ENCODE measurements at places on chromosomes 1 and 21. TPM values are rescaled to one million over a fixed set of nuclear protein-coding genes. Genes with fewer than 3 reads are reported as not detected.

Gene DNAJC8
- total RNA-seq, result 136 TPM

Gene SLC26A9
- not detected for total RNA-seq

Gene PDC
- not detected for total RNA-seq

Gene CHIA
- total RNA-seq, result not detected

Gene BARHL2
- total RNA-seq, result 0.11 TPM

Gene CDC20
- 51.2 TPM for total RNA-seq

Gene C1orf87
- not detected for total RNA-seq

Gene MAEL
- not detected for total RNA-seq

Gene SELL
- not detected for total RNA-seq

Gene LHX8
- total RNA-seq, result 0.08 TPM

Gene KCNE1
- not detected for total RNA-seq

DNA sequence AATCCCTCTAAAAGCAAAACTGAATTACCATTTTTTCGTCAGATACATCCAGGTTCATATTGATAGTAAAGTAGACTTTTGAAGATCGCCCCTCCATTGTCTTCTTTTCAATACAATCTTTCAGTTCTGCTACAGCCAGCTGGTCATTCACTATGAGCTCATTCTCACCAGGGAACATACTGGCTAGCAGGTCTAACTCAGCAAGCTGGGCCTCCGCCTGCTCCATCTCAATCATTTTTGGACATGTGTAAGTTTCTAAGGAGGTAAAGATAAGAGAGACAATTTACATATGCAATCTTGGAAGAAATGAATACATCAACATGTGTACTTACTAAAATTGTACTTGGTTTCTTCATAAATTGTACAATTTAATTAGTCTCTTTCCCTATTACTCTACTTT, 10.8 kb downstream of the RWDD2B start:
- no peak for DNase-seq

GRCh38 chr1:64981601-64982533, 15.5 kb upstream of the JAK1 start:
- DNase-seq, result no peak

DNA sequence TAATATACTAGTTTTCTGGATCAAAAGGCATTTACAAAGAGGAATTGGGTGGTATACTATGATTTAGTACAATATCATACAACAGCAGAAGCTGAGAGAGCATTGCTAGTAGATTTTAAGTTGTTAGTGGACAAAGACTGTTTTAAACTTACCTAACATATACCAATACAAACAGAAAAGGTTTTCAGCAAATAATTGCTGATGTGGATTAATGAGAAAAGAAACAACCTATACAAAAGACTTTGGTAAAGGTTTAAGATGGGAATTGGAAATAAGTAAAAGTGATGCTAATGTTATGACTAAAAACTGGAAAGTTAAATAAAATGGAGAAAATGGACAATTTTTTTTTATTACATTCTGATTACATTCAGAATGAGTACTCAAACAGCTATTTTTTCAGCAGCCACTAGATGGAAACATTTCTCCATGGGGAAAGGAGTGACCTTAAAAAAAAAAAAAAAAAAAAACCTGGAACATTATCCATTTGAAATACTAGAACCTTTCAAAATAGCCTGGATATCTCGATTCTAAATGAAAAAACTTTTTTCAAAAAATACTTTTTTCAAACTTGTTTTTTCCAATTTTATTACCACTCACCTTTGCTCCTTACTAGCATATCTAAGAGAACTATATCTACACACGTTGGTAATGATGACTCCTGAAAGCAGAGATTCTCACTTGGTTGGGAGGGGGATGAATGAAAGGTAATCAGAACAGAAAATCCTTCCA, 55.4 kb downstream of the EPRS1 start:
- DNase-seq, result peak; percentile 72

DNA sequence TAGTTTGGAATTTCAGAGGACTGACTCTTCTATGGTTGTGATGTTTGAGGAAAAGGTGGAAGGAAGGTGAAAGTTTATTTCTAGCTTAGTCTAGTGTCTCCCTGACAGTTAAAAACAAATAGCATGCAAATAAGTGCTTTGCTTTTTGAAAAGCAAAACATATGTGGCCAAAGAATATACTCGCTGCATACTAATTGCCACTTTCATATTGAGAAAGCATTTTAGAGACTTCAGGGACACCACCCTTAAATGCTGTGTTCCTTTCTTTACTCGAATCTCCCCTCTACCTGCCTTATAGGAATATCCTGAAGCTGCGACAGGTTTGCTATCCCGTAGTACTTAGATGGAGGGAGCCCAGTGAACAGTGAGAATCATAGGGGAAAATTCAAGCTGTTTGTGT, 23.2 kb downstream of the GLUL start:
- DNase-seq, result no peak

GRCh38 chr21:26773058-26773457, 72.2 kb downstream of the ADAMTS1 start:
- DNase-seq, result no peak

DNA sequence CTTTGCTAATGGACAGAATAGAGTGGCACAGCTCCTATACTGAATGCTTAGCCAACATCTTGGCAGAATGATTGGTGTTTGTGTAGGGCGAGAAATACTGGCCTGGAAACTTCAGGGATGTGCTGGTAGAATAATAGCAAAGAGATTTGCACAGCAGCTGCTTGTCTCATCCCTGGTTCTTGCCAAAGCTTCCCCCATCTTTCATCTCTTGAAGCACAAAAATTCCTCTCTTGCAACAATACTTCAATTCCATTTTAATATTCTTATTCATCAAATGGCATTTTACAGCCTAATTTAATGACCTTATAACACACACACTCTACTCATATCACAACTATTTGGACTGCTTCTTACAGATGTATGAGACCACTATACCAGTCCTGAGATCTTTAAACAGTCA, 37.7 kb downstream of the LHX8 start:
- DNase-seq, result no peak

DNA sequence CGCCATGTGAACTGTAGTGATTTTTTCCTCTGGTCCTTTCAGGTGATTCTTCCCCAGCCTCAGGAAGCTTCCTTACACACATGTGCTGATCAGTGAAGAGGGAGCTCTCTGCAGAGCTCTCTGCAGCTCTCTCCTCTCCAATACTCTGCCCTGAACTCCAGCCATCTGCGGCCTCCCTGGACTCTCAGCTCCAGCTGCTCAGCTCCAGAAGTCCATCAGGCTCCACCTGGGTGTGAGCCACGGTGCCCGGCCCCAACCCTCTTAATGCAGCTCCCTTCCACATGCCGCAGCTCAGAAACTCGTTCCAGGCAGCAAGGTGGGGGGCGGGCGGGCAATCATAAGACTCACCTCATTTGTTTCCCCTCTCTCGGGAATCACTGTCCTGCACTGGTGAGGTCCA, 30.9 kb upstream of the RPL11 start:
- DNase-seq, result no peak

GRCh38 chr1:74611887-74612286, 61.7 kb downstream of the ERICH3 start:
- no peak for DNase-seq

GRCh38 chr21:39805983-39806382, 61.0 kb downstream of the IGSF5 start:
- no peak for DNase-seq

DNA sequence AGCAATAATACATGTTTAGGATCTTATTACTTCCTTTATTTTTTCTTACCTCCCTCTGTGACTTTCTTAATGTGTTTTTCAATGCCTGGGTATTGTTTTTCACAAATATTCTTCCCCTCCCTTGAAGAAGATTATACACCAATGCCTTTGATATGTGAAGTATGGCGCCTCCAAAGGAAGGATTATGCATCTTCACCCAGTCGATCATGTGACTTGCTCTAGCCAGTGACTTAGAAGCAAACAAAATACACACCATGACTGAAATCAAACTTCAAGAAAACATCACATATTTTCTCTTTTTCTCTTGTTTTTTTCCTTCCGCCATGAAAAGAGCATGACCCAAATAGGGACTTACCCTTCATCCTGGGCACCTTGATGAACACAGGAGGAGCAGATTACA, 297.1 kb downstream of the NCAM2 start:
- no peak for DNase-seq

DNA sequence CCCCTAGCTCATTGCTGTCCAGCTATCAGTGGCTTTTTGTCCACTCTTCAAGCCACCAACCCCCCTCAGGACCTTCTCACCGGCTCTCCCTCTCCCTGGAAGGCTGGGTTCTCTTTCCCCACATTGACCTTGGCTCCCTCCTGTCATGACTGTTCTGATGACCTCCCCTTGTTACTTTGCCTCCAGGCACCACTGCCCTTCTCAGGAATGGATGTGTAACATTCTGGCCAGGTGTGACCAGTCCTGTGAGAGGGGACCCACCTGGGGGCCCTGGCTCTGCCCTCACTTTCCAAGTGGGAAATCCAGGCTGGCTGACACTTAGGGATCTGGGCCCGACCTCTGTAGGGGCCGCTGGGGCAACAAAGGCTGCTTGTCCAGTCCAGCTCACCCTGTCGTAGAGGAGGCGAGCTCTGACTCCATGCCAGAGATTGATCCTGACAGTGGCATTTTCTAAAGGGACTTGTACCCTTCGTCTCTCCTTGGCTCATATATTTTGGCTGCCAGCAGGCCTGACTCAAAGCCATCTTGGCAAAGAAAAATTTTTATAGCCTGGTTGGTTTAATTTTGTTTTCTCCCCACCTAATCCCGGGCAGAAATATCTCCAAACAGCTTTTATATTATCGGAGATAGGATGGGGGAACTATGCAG, 37.9 kb upstream of the USP24 start:
- DNase-seq, result no peak

- peak; percentile 33 for DNase-seq
Observed at GRCh38 chr1:168636642-168637111, 60.3 kb downstream of the XCL1 start.

GRCh38 chr1:39450956-39451606, 40.4 kb upstream of the BMP8A start:
- DNase-seq, result no peak

DNA sequence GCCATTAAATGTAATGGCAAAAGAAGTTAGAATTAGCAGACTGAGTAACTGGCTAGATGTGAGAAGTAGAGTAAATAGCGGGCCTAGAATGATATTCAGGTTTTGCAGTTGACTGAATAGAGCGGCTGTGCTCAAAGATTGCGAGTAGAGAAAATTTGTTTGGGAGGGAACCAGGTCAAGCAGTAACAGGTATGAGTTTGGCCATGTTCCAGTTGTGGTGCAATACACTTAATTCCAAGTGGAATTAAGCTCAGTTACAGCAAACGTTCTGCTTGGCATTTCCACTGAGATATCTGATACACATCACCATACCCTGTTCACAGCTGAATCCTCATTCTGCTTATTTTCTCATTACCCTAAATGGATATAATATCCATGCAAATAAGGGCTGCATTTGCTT, 1382.9 kb downstream of the MRPL39 start:
- DNase-seq, result no peak

DNA sequence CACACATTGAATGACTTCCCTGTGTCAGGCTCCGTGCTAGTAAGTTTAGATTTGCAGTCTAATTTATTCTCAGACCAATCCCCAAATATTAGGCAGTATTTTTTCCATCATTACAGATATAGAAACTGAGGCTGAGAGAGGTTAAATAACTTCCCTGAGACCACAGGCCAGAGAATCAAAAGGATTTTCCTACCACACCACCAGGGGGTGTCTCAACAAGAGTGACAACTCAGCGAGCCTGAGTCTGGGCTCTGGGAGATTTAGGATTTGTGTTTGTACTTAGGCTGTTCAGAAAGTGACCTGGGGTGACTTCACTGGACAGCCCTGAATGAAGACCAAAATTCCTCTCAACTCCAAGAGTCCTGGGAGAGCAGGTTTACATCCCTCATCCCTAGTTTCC, 13.3 kb upstream of the LCE5A start:
- DNase-seq, result peak; percentile 70

- DNase-seq, result no peak
Observed at GRCh38 chr21:30193201-30193600, 22.7 kb downstream of the CLDN8 start.

DNA sequence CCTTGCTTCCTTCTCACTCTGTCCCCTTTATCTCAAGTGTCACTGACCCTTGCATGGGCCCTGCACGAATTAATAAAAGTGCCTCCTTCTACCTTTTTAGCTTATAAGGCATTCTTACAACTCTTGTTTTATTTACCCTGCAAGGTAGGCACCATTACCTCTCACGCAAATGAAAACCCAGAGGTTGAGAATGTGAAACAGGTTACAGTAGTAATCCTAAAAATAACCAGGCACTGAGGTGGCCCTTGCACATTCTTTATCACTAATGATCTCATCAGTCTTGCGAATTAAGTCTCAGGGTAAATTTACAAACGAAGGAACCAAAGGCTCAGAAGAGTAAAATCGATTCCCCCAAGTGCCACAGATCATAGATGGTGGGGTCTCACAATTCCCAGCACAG, 3.7 kb downstream of the GLIS1 start:
- no peak for DNase-seq

All from SK-MEL-5 (cell line).